ENCODE measurements at places on chromosomes 6 and 20.

- DNase-seq, result no peak
Measured at GRCh38 chr6:99331531-99331930, 17.9 kb downstream of the FAXC start.

DNA sequence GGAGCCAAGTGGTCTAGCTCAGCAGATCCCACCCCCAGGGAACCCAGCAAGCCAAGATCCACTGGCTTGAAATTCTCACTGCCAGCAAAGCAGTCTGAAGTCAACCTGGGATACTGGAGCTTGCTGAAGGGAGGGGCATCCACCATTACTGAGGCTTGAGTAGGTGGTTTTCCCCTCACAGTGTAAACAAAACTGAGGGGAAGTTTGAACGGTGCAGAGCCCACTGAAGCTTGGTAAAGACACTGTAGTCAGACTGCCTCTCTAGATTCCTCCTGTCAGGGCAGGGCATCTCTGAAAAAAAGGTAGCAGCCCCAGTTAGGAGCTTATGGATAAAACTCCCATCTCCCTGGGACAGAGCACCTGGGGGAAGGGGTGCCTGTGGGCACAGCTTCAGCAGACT, 819.5 kb upstream of the EPHA7 start:
- DNase-seq, result no peak

DNA sequence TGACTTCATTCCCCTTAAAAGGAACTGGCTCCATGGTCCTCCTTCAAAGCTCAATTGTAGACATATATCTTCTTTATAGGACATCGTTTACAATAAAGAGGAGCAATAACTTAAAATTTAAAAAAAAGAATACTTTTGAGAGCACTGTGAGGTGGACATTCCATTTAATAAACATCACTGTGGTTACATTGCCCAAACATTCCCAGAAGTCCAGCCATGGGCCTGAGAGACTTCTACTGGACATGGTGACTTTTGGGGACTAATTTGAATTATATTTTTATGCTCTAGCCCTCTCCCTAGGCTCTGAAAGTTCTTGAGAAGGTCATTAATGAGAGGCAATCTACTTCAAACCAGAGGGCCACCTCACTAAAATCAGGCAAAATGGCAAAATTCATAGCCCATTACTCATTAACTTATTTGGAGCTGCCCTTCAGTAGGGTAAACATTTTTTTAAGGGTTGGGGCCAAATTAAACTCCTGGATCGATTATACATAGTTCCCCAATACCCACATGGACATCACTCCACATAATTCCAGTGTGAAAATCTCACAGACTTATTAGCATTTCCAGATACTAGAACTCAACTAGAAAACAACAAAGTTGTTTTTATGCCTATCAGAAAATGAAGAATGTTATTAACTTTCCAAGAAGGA, 17.1 kb downstream of the ISM1 start:
- no peak for DNase-seq

GRCh38 chr20:32667027-32667426, 6.7 kb downstream of the C20orf203 start:
- no peak for DNase-seq

GRCh38 chr6:10578723-10579122, 57.6 kb downstream of the GCNT2 start:
- no peak for DNase-seq

DNA sequence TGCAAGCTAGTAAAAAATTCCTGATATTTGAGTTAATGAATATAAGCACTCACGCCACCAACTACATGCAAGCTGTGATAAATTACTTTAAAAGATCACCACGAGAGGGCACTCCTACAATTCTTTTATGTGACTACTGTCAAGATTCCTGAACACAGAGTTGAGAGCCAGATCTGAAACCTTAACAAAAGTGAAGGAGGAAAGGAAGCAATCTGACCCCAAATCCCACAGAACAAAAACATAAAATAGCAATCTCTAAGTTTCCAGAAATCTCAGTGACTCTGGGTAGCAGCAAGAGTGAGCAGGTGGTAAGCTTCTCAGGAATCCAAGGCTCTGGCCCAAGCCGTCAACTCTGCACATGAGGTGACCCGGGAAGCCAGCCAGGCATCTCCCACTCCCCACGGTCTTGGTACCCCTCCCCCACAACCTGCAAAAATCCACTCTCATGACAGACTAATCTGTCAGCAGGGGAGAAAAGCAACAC, 55.1 kb downstream of the STAU1 start:
- no peak for DNase-seq

DNA sequence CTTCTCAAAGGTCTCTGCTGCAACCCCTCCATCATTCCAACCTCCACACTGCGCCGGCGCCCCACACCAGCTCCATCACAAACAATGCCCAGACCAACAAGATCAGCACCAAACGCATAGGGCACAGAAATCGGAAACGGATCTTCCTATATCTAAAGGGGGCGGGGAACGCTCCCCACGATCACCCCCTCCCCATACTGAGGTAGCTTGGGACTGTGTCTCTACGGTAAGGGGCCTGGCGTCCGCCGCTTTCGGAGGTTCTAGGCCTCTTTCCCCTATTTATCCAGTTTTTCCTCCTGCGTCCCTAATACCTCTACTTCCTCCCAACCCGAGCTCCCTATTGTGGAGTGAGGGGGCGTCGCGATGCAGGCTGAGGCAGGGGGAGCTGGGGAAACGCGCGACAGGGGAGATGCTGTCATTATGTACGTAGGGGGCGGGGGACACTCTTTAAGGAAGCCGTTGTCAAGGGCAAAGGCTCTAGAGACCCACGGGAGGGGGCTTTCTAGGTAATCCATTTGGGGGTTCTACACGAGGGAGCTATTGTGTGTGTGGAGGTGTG, 909 bp downstream of the DNAAF9 start:
- no peak for DNase-seq

GRCh38 chr20:59308493-59309201, 8.2 kb downstream of the EDN3 start:
- DNase-seq, result no peak

DNA sequence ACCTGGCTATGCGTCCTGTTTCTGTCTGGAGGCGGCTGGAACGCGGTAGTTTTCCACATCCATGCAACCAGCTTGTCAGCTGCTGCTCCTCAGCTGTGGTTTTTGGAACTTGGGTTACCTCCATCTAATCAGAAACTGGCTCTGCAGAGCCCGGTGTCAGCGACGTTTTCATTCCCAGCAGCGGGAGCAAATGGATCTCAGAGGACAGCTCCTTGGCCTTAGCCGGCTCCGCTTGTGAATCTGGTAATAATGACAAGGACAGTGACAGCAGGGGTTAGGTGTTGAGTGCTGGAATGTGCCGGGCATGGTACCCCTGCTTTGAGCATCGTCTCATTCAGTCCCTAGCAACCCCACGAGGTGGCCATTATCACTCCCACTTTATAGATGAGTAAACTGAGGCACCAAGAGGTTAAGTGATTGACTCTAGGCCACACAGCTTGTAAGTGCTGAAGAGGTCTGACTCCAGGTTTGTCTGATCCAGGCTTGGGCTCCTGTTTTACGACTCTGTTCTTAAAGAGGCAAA, 1.3 kb downstream of the SLCO4A1 start:
- no peak for DNase-seq

DNA sequence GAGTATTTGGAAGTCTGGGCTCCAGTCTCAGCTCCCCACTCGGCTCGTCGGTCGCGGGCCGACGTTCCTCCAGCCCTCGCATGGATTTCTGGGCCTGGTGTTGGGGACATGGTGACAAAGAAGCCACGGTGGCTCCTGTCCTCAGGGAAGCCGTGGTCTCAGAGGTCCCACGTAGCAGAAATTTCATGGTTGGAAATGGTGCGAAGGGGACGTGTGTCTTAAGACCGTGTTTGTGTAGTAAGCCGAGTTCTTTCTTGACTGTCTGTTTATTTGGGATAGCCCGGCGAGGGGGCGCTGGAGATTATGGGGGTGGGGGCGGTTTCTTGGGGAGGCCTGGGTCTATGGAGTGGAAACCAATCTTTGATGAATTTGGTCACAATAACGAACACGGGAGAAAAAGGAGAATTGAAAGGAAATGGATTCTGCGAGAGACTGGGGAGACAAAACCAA, 23.5 kb upstream of the MAP3K7 start:
- DNase-seq, result no peak

- no peak for DNase-seq
Measured at GRCh38 chr20:47708140-47708807, 77.0 kb downstream of the SULF2 start.

GRCh38 chr6:4856785-4857184, 80.6 kb downstream of the CDYL start:
- no peak for DNase-seq
